ENCODE measurements at places on chromosomes 1 and 21. TPM values are rescaled to one million over a fixed set of nuclear protein-coding genes. Genes with fewer than 3 reads are reported as not detected.

Gene NBL1
- 51.9 TPM for total RNA-seq

Gene HCN3
- total RNA-seq: 4.1 TPM

Gene KIF26B
- total RNA-seq: 0.25 TPM

Gene SLFNL1
- 0.53 TPM for total RNA-seq

Gene BCAN
- not detected for total RNA-seq

Gene UQCRHL
- 2.9 TPM for total RNA-seq

Gene C1orf116
- total RNA-seq: 0.21 TPM

Gene CLDN14
- not detected for total RNA-seq

Gene PARS2
- total RNA-seq: 5.5 TPM

Gene SPRR4
- not detected for total RNA-seq

Gene IL20
- not detected for total RNA-seq

Gene ZNF683
- 0.25 TPM for total RNA-seq

DNA sequence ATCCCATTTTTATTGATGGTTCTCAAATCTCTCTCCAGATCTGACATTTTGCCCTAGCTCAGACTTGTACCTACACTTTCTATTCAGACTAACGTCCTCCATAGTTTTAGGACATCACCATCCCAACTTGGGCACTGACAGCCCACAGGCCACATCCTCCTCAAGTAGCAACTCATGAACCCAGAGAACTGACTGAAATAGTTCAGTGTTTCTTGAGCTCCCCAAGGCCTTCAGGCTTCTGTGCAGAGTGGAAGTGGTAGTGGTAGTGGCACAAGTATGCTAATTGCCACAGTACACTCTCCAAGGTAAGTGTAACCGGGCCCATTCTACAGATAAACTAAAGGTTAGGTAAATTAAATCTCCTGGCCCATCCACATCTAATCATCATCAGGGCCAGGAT lies 112.6 kb downstream of the SLC45A1 start:
- peak; percentile 35 for DNase-seq

DNA sequence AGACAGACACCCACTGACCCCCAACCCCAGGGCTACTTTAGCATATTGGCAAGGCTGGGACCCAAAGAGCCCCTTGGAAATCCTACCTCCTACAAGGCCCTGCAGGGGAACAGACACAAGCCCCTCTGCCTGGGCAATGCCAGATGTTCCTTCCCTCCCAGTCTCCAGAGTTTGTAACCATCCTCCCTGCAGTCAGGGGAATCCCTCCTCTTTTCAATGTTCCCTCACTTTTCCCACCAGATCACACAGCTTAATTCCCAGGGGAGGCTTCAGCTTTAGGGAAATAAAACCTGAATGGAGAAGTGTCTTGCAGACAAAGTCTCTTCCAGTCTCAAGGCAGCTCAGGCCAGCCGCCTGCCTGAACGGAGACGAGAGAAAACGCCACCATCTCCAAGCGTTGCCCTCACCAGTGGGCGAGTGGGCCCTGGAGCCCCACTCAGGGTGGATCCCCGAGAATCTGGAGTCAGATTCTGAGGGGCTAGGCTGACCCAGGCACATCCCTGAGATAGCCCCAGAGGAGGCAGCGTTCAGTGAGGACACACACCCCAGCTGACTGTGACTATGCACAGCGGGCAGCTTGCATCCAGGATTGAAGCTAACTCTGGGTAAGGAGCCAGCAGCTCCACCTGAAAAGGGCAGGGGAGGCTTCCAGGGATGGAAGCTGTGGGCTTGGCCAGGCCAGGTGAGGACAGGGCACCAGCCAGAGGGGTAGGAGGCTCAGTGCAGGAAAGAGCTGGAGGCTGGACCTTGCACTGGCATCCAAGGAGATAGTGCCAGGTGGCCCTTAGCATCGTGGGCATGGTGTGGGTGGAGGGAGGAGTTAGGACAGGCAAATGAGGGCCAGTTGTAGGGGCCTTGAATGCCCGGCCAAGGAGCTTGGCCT lies 44.0 kb upstream of the ZC3H12A start:
- DNase-seq: no peak

- no peak for DNase-seq
Measured at GRCh38 chr1:160916666-160917065, 31.7 kb upstream of the ITLN1 start.

DNA sequence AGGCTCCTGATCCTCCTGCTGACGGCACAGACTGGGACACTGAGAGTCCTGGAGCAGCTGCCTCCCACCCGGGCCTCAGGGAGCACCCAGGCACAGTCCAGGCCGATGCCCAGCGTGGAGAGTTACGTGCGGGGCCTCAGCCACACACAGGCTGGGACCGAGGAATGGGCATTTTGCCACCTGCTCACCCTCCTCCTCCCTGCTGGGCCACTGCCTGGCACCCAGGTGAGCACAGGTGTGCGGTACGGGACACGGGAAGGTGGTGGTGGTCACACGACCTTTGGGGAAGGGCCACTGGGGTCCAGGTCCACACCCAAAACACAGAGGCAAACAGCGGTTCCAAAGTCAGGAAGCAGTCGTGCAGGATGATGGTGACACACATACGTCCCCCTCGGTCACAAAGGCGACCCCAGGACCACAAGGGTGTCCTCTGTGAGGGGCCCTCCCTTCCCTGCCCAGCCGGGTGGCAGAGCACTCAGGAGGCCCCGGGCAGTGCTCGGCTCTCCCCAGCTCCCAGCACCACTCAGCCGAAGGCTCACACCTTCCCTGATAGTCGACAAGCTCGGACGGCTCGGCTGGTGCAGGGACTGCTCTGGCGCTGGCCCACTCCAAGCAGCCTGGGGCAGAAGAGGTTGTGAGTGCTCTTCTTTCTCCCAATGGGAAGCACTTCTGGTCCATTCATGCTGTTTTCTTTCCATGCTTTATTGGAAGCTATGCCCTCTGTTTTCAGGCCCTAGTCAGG lies 14.3 kb downstream of the MORN1 start:
- no peak for DNase-seq

- DNase-seq: no peak
Measured at GRCh38 chr21:35441868-35442582, 392.9 kb upstream of the RUNX1 start.

DNA sequence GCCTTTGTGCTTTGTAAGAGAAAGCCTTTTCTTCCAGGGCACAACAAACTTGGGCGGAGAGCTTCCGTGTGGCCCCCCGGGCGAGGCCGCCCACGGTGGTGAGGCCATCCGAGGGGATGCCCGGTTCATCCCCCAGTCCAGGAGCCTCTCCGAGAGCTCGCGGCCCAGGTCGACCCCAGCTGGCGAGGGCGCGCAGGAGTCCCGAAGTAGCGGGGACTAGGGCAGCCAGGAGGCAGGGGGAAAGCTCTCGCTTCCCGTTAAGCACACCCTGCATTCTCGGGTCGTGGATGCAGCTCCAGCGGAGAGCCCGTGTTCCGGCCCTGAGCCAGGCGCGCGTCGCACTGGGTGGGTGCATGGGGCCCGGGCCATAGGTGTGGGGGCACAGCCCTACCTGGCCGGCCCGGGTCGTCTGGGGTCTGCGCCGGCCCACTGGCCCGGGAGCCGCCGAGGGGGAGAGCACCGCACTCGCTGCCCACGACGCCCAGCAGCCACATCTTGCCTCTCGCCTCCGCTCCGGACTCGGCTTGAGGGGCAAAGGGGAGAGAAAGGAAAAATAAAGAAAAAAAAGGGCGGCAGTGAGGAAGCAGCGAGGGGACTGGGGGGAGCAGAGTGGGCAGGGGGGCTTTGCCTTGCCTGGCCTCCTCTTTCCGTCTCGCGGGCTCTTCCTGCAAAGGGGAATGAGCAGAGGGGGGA lies 1.8 kb downstream of the RNF220 start:
- DNase-seq: peak; percentile 32

DNA sequence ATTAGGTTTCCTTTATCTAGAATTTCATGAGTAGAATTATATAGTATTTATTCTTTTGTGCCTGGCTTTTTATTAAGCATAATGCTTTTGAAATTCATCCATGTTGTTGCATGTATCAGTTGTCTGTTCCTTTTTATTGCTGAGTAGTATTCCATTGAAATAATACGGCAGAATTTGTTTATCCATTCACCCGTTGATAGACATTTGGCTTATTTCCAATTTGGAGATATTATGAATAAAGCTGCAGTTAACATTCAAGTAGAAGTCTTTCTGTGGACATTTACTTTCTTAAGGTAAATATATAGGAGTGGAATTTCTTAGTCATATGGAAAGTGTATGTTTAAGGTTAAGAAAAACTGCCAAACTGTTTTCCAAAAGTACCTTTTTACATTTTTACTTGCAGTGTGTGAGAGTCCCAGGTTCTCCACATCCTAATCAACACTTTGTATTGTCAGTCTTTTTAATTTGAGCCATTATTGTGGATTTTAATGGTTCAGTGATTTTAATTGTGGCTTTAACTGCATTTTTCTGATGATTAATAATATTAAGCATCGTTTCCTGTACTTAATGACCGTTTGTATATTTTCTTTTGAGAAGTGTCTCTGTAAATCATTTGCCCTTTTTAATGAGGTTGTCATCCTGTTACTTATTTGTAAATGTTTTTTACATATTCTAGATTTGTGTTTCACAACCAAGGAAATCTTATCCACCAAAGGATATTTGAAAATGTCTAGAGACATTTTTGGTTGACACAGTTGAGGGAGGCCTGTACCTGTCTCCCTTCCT lies 22.7 kb downstream of the KCTD3 start:
- DNase-seq: no peak

DNA sequence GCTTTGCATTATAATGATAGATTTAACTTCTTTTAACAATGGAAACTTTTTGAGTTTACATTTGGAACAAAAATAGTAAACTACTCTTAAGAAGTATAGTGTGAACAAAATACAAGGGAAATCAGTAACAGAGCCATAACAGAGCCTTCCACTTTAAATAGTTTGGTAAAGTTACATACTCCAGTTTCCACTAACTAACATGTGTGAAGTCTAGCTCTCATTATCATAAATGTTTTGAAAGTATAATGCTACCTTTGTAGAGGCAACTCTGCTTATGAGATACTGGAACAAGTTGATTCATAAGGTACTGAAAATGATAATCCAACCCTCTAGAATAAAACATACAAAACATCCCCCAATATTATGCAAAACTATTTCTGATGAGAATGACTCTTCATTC lies 1155.1 kb upstream of the ADGRL2 start:
- no peak for DNase-seq

DNA sequence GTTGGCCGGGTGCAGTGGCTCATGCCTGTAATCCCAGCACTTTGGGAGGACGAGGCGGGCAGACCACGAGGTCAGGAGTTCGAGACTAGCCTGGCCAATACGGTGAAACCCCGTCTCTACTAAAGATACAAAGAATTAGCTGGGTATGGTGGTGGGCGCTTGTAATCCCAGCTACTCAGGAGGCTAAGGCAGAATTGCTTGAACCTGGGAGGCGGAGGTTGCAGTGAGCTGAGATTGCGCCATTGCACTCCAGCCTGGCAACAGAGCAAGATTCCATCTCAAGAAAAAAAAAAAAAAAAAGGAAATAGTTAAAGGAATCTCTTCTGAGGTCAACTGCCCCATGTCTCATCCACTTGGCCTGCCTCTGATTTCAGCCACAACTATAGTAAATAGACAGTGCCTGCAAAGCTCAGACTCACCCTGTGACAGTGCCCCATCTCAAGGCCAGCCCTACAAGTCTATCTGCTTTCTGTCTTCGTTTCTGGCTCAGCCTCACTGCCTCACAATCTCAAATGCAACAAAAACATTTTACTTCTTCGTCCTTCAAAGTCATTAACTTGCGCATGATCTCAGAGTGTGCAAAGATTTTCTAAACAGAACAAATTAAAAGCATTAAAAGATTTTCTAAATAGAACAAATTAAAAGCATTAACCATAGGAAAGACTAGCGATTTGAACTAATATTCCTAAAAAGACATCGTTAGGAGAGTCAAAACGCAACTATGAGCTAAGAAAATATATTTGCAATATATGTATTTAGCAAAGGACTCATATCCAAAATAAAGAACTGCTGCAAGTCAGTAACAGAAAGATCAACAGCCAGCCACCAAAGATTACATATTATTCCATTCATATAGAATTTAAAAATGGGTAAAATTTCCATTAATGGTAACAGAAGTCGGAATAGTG lies 65.0 kb upstream of the PRDX6 start:
- no peak for DNase-seq

DNA sequence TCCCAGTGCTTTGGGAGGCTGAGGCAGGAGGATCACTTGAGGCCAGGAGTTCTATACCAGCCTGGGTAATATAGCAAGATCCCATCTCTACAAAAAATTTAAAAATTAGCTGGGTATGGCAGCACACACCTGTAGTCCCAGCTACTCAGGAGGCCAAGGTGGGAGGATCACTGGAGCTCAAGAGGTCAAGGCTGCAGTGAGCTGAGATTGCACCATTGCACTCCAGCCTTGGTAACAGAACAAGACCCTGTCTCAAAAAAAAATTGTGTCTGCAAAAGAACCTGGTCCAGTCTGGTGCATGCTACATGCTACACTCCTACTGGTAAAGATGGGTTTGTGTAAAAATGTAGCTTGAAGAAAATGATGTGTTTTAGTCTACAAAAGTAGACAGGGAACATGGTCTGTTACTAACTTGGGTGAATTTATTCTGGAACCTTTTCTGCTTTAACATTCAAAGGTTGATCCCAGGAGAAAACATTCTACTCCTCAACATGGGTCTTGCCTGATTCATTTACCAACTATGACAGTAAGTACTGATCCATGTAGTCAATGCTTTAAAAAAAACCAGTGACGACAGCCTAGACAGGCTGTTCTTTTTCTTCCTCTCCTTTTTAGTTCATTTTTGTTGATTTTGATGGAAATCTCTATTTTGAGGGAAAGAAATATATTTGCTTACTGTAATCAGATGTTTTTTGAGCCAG lies 32.7 kb upstream of the ENAH start:
- no peak for DNase-seq

GRCh38 chr1:156055281-156056048 lies 883 bp downstream of the LAMTOR2 start:
- DNase-seq: no peak

- DNase-seq: no peak
Measured at GRCh38 chr1:193183019-193183627, 3.3 kb downstream of the B3GALT2 start.

DNA sequence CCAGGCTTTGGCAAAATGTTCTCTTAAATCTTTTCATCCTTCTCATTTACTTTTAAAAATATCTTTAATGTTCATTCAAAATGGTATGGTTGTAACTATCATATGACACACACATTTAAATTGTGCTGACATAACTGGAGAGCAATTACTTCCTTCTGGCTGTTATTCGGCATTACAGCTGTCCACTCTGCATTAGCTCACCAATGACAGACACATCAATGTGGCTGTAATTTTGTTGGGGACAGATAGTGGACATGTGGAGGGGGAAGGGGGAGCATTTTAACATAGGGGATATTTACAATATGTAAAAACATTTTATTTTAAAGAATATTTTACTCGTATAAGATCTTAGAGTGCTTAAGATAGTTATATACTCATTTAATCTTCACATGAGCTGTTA lies 319.8 kb downstream of the HMCN1 start:
- no peak for DNase-seq

GRCh38 chr1:10641976-10642375 lies 154.5 kb downstream of the CASZ1 start:
- DNase-seq: no peak

All from activated T-cell treated with anti-CD3 and anti-CD28 coated beads, Interleukin-2, amount 50 U/mL, for 72 hours (primary cell).